Left cardiac atrium (tissue), 4 donors: ENCODE measurements at places on chromosomes 11 and 22.

GRCh38 chr11:47247502-47247901, 1.1 kb downstream of the ACP2 start:
- no peak for DNase-seq

DNA sequence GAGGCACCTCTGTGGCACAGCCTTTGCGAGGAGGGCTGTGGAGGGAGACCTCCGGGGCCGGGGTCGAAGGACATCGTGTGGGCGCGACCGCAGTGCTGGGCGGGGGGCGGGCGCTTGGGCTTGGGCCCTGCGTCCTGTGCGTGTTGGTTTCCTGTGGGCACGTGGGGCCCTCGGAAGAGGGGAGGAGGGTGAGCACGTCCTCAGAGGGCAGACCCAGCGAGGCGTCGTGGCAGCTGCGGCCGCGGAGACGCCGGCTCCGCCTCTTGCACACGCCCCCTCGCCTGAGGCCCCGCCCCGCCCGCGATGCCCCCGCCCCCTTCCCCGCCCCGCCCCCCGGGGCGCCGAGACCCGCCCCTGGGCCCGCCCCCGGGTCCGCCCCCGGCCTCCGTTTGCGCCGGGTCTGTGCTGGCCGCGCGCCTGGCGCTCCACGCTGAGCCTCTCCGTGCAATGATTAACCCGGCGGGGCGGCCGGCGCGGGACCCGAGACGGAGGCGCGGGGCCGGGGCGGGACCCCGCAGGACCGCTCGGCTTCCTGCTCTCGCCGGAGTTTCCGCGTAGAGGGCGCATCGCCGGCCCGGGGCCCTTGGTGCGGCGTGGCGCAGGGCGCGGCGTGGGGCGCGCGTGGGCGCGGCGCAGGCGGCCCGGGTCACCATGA, at the start of gene PRR5:
Gene PRR5, plus strand, starts transcription at position 381 of the 655 bp plus-strand sequence. Its CDS starts 271 bp downstream, at position 652.
- DNase-seq = peak; percentile 86

GRCh38 chr11:127191689-127192088, 191.1 kb upstream of the KIRREL3 start:
- no peak for DNase-seq

GRCh38 chr11:12269104-12269441, 108.3 kb upstream of the PARVA start:
- peak; percentile 70 for DNase-seq

GRCh38 chr22:36729321-36729720, 25.8 kb upstream of the CACNG2 start:
- no peak for DNase-seq
